ENCODE measurements at places on chromosomes 6 and 20. TPM values are rescaled to one million over a fixed set of nuclear protein-coding genes. Genes with fewer than 3 reads are reported as not detected.

- no peaks in the 10 kb centered on the region for H3K36me3 ChIP-seq
- no peaks in the 10 kb centered on the region for H3K27me3 ChIP-seq
- DNase-seq: no peak
- H3K4me1 ChIP-seq: no peaks in the 10 kb centered on the region
- H3K4me3 ChIP-seq: no peak overlapping the region
- no peak overlapping the region for H3K27ac ChIP-seq
Measured at GRCh38 chr6:127972815-127973214, 72.0 kb upstream of the THEMIS start.

- no peak overlapping the region for H3K27ac ChIP-seq
- no peaks in the 10 kb centered on the region for H3K4me1 ChIP-seq
- no peaks in the 10 kb centered on the region for H3K36me3 ChIP-seq
- no peak for DNase-seq
- H3K27me3 ChIP-seq: no peaks in the 10 kb centered on the region
- H3K4me3 ChIP-seq: no peak overlapping the region
Measured at GRCh38 chr6:169420912-169421543, 167.4 kb upstream of the THBS2 start.

GRCh38 chr6:157597461-157598312 lies 216.7 kb downstream of the ZDHHC14 start:
- H3K27ac ChIP-seq: no peak overlapping the region
- DNase-seq: no peak
- H3K36me3 ChIP-seq: peaks cover 3% of the 10 kb centered on the region
- no peak overlapping the region for H3K4me3 ChIP-seq
- no peaks in the 10 kb centered on the region for H3K4me1 ChIP-seq

DNA sequence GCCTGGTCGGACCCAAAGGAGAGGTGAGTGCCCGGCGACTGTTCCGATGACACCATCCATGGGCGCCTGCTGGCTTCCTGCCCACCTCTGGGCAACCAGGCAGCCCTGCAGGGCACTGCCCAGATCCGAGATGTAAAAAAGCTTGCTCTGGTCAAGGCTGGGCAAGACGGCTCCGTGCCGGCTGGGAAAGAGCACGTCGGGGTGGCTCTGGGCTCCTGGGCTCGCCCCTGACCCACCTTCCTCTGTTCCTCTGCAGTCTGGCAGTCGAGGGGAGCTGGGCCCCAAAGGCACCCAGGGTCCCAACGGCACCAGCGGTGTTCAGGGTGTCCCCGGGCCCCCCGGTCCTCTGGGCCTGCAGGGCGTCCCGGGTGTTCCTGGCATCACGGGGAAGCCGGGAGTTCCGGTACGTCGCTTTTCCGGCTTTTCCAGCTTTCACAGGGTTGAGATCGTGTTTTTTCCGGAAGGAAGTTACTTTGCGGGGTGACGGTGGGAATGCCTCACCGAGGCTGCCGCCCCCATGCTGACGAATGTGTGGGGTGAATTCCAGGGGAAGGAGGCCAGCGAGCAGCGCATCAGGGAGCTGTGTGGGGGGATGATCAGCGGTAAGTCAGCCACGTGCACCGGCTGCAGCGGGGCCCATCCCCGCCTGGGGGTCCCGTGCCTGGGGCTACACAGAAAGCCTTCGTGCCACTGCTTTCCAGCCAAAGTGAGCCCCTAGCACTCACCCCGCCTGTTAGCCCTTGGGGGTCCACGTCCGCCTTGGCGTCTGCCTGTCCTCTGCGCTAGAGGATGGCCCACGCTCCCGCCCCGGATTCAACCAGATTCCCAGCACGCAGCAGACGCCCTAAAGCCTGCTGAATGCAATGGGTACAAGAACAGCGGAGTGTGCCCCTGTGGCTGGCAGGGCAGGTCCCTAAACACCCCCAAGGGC lies 19.3 kb downstream of the COL9A3 start:
- H3K27ac ChIP-seq: no peak overlapping the region
- DNase-seq: no peak
- no peaks in the 10 kb centered on the region for H3K36me3 ChIP-seq
- no peak overlapping the region for H3K4me3 ChIP-seq
- H3K27me3 ChIP-seq: no peaks in the 10 kb centered on the region
- peaks cover 20% of the 10 kb centered on the region for H3K4me1 ChIP-seq

- no peak for DNase-seq
- peaks cover 11% of the 10 kb centered on the region for H3K36me3 ChIP-seq
- H3K27me3 ChIP-seq: no peaks in the 10 kb centered on the region
- peak overlapping the region; percentile 71 for H3K27ac ChIP-seq
- H3K4me1 ChIP-seq: peaks cover 17% of the 10 kb centered on the region
Measured at GRCh38 chr20:62796699-62797491, 622 bp downstream of the MRGBP start.

Gene NKX2-2
- polyA plus RNA-seq: not detected

Gene TAF4
- 1.1 TPM for polyA plus RNA-seq

Gene ZSCAN23
- 0.21 TPM for polyA plus RNA-seq

DNA sequence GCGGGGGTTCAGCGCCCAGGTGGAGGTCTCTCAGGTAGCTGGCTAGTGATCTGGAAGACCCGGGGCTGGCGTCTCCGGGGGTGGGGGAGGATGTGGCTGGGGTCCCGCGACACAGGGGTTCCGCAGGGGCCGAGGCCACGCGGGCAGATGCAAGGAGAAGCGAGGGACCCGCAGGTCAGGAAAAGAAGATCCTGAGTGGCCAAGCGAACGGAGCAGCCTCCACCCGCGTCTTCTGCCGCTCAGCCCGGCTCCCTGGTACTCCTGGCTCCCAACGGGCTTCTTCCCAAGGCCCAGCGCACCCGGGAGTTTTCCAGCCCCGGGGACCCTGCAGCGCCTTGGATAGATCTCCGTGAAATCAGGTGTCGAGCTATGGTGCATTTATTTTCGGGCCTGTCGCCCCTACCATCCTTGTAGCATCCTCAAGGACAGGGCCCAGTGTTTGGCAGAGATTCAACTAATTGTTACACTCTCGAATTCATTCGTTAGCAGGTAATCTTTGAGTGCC lies 682 bp upstream of the CHD6 start:
- H3K4me1 ChIP-seq: no peaks in the 10 kb centered on the region
- peak overlapping the region; percentile 61 for H3K4me3 ChIP-seq
- no peaks in the 10 kb centered on the region for H3K27me3 ChIP-seq
- DNase-seq: no peak

DNA sequence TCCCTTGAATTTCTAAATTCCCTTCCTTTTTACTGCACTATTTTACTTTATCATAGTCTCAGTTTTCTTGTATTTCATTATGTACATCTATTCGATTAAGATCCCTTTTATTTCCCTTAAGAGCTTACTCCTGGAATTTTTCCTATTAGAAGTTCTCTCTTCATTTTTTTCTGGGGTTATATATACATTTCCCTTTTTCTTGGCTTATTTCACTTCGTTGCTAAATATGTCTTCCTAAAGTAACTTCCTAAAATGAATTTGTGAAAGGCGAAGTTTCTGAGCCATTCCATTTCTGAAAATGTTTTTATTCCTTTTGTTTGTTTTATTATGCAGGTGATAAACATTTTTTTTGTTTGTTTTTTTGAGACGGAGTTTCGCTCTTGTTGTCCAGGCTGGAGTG lies 5.9 kb upstream of the CD109 start:
- H3K36me3 ChIP-seq: no peaks in the 10 kb centered on the region
- no peak overlapping the region for H3K27ac ChIP-seq
- no peak overlapping the region for H3K4me3 ChIP-seq
- DNase-seq: no peak
- no peaks in the 10 kb centered on the region for H3K4me1 ChIP-seq

Data from GM12878 (cell line).